ENCODE measurements at places on chromosomes 2 and 18.

GRCh38 chr2:8496079-8496478, 185.8 kb upstream of the ID2 start:
- no peak for DNase-seq

GRCh38 chr2:213846856-213847255, 562.6 kb downstream of the SPAG16 start:
- no peak for DNase-seq

- no peak for DNase-seq
These were observed 462 bp upstream of the OTOS start for GRCh38 chr2:240140920-240141319.

DNA sequence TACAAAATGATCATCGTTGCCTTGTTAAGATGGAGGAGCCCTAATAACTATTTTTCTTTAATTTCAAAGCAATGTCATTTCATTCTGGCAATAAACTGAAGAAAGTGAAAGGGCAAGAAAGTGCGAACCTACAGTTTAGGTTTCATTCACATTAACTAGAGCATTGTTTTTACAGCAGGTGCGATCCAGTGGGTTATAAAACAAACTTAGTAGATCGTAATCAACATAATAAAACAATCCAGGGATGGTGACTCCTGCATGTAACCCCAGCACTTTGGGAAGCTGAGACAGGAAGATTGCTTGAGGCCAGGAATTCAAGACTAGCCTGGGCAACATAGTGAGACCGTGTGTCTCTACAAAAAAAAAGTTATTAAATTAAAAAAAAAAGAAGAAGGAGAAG, 51.1 kb downstream of the AP1S3 start:
- no peak for DNase-seq

DNA sequence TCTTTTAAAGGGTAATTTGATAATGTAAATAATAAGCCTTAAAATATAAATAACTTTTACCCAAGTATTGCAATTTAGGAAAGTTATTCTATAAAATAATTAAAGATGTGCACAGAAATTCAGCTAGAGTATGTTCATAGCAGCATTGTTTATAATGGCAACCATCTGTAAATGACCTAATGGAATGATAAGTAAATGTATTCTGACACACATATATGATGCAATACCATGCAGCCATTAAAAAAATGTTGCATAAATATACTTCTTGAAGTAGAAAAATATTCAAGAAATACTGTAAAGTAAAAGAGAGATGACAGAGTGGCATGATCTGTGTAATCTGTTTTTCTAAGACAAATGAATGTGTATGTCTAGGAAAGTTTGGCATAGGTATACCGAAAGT, 545.7 kb downstream of the ZEB2 start:
- DNase-seq, result no peak

DNA sequence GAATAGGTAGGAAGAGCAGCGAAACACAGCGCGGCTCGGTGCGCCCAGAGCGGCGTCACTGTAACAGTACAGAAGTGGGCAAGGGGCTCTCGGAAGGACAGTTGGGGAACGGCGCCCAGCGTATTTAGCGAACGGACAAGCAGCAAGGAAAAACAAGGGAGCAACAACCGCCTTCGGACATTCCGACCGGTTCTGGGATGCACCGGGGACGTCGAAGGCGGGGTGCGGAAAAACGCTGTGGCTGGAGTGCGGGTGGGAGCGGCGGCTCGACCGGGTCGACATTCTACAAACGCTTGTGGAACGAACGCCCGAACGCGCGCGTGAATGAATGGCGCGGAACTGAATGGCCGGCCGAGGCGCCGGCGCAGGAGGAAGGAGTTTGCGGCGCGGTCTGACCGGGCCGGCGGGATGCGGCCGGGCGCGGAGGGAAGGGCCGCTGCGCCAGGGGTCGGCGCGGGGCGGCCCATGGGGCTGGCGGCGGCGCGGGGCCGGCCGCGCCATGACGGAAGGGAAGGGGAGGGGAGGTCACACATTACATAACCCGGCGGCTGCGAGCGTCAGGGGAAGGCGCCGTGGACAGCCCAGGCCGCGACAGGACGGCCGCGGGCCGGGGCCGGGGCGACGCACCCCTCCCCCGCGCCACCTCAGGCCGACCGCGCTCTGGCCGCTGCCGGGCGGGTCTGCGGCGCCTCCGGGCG, 605 bp downstream of the REV1 start:
- peak; percentile 44 for DNase-seq

GRCh38 chr18:42187611-42188380, 232.8 kb downstream of the PIK3C3 start:
- no peak for DNase-seq

- DNase-seq, result no peak
These were observed 162.5 kb upstream of the EPAS1 start for GRCh38 chr2:46134531-46135227.

DNA sequence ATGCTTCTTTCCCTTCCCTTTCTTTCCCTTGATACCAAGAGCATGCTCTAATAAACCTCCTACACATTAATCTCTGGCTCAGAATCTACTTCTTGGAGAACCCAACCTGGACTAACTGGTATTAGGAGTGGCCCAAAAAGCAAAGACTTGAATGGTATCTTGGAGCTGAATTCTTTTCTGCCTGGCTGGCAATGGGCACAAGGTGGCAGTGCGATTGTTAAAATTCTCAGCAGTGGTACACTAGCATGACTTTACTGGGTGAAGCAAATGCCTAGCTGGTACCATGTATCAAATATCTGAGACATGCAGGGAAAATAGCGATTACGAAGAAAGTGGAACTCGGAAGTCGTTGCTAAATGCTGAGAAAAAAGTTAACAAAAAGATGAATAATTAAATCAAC, 376.1 kb downstream of the XIRP2 start:
- no peak for DNase-seq

- no peak for DNase-seq
These were observed 144.3 kb downstream of the MCFD2 start for GRCh38 chr2:46771309-46771708.

DNA sequence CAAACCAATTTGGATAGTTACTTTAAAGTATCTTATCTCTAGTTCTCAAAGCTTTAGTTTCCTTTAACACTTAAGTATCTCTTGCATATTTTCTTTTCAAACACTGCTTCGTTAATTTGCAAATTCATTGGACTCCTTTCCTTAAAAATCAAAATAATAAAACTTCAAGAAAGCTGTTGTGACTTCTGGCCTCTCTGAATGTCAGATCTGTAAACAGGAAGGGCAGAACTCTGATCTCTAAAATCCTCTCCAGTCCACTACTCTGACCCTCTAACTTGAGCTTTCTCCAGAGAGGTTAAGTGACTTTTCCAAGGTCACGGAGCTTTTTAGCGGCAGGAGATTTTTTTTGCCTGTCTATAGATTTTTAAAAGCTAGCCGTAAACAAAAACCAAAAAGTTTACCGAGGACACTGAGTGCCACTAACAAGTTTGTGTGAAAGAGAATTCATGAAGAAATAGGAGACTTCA, 155.5 kb downstream of the TGIF1 start:
- DNase-seq, result no peak

DNA sequence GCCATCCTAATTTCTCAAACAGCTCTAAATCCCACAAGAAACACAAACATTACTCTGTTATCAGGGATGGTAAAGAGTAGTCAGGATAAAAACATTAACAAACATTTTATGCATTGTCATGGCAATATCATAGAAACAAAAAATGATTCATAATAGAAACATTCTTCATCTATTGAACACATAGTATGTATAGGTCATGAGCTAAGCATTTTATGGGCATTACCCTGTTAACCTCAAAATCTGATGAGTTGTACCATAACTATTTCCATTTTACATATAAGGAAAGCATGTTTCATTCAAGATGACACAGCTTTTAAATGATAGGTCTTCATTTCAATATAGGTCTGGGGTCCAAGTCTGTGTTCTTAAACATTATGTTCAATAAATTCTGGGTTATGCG, 344.9 kb downstream of the RND3 start:
- no peak for DNase-seq

GRCh38 chr2:45320956-45321355, 290.1 kb downstream of the SRBD1 start:
- DNase-seq, result no peak

DNA sequence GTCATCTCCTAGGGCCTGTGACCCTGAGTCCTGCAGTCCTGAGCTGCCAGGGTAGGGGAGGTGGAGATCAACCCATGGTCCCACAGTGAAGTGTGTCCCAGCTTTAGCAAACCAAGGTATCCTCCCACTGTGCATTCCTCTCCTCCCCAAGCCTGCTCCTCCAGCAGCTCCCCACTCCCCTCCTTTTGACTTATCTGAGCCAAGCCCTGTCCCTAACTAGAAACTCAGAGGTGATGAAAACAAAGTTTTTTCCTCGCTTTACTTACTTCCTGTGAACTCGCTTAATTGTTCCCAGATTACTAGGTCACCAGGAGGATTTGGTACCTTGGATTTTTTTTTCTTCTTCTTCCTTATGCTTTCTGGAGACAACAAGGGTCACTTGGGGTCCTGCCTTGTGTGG, 80.8 kb downstream of the EHD3 start:
- no peak for DNase-seq

- no peak for DNase-seq
These were observed 102.0 kb upstream of the LRATD1 start for GRCh38 chr2:14530506-14530905.

GRCh38 chr18:48304906-48305693, 104.1 kb downstream of the ZBTB7C start:
- no peak for DNase-seq

GRCh38 chr2:210860276-210860675, 303.9 kb downstream of the CPS1 start:
- no peak for DNase-seq

DNA sequence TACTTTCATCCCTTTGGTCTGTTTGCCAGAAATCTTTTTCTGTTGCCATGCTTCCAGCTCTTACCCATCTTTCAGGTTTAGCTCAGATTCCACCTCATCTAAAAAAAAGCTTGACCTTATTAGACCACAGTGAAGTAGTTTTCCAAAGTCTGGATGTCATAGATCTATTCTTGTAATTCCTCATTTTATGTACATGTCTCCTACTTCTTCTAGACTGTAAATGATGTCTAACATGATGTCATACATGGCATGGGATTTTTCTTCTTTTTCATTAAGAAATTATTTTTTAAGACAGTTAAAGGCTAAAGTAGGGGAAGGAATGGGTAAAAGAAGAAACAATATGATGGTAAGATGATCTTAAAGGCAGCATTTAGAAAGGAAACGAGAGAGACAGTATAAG, 11.3 kb downstream of the GLS start:
- no peak for DNase-seq

Measured in A549 (cell line).